ENCODE measurements at places on chromosomes 3 and 15.
A peak's percentile ranks its signal among the peaks of the same experiment; 100 is the strongest.

DNA sequence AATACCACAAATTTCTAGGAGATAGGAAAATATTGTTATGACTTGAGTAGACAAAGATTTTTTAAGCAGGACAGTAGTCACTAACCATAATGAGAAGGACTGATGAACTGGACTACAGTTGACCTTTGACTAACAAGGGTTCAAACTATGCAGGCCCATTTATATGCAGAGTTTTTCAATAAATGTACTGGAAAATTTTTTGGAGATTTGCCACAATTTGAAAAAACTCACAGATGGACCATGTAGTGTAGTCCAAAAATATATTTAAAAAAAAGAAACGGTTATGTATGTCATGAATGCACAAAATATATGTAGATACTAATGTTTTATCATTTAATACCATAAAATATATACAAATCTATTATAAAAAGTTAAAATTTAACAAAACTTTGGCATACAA lies 151.8 kb downstream of the LRRN1 start:
- no peak for DNase-seq

- DNase-seq = no peak
These were observed 42.2 kb upstream of the PLCL2 start for GRCh38 chr3:16842272-16843270.

DNA sequence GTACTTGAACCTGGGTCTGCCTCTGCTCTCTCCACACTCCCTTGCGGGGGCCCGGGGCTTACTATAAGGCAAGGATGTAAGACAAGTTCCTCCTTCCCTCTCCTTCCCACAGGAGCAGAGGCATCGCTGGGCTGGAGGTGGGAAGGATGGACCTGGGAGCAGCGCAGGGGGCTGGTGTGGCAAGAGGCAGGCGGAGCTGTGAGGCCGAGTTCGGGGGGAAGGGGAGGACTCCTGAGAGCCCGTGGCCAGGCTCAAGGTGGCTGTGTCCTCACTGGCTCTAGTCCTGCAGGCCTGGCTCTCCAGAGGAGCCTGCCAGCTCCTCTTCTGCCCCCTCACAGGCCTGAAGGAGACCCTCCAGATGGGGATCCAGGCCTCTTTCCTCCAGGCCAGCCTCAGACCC lies 1.0 kb upstream of the NR2E3 start:
- DNase-seq = no peak

DNA sequence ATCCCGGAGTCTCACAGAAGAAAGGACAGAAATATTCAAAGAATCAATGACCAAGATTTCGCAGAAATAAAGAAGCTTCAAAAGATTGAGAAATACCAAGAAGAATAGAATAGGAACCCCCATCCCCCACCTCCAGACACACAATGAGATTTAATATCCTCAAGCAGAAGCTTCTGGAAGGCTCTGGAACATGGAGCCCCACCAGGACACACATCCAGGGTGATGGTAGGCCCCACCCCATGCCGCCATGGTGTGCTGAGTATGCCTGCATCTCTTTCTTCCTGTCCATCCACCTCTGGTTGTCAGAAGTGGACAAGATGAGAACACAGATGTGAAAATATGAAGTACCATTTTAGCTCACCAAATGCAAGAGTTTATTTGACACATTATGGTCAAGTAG lies 19.3 kb downstream of the PRR23E start:
- no peak for DNase-seq

DNA sequence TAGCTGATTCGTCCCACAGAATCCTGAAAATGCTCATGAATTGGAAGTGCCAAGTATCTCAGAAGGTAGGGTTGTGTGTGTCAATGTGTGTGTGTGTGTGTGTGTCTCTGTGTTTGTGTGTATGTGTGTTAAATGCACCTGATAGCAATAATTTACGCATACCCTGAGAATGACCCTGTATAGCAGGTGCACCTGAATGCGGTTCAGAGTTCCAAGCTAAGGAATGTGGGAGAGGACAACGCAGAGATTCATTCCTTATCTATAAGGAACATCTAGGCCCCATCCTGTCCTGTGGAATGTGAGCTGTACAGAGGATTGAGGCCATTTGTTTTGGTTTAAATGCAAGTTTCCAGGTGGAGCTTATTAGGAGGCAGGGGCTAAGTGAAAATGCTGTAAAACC lies 49.1 kb upstream of the NEDD4 start:
- DNase-seq = no peak

- DNase-seq = no peak
These were observed 724 bp downstream of the RPSA start for GRCh38 chr3:39407259-39407629.

DNA sequence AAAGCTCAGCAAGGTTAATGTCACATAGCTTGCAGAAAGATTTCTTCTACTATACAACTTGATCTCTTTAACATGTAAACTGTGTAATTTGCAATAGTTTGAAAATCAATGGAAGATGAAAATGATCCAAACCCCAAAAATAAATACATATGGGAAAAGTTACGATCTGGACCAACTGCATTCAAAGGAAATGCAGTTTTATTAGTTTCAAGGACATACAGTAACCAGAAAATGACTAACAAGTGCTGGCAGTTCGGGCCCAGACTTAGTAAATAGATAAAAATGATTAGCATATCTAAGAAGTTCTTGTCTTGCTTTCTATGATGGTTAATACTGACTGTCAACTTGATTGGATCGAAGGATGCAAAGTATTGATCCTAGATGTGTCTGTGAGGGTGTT lies 37.3 kb upstream of the LEKR1 start:
- no peak for DNase-seq

DNA sequence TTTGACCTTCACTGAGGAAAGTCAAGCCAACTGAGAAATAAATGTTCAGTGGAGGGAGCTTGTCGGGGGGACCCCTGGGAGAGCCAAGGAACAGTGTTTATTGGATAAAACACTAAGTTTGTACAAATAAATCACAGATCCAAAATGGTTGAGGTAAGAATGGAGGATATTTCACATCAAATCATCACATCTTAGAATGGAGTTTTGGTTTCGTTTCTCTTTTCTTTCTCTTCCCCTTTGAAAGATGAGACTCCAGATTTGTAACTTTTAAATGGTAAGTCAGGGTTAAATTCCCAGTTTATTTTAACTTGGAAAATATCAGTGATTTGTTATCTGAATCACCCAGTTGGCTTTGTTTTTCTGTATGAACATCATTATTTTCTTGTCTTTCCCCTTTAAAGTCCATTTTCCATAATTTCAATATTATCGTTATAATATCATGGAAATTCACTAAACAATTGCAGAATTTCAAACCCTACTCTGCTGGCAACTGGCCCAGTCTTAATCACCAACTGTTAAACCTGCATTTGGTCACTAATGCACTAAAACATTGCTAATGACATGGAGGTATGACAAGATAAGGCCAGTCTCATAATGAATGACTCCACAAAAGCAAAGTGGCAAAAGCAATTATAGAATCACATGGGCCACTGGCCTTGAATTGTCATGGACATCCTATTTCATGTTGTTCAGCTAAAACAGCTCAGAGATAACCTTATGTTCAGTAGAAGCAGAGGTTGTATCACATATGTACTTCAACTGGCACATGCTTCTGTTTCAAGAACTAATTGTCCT lies 295.1 kb downstream of the SHOX2 start:
- DNase-seq = no peak

GRCh38 chr3:188802645-188803044 lies 369.1 kb upstream of the TPRG1 start:
- DNase-seq = no peak

DNA sequence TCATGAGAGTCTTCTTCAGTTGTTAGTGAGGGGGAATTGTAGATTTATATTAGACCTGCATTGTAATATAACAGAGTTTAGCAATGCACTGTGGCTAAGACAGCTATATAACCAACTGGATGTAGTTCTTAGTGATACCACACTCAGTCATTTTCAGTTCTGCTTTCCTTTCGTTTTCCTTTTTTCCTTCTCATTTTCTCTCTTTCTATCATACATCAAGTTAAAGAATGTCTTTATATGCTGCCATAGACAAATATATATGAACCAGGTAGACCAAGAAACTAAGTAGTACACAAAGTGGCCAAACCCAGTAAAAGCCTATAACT lies 43.7 kb upstream of the CD47 start:
- DNase-seq = no peak

DNA sequence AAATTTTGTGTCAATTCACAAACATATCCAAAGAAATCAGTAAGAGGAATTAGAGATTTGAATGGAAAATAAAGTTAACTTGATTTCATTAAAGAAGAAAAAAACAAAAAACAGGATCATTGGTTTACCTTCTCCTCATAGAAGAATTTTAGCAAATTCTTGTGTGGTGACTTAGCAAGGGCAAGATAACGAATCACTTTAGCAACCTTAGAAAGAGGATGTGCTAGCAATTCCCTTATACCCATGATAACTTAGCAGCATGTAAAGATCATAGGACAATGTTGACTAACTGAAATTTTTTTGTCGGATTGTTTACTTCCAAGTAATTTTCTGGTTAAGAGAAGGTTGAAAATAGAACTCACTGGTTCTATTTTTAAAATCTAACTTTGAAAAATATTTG lies 609.3 kb downstream of the GBE1 start:
- no peak for DNase-seq

- DNase-seq = no peak
These were observed 10.4 kb downstream of the THBS1 start for GRCh38 chr15:39591141-39591895.

- no peak for DNase-seq
These were observed 51.8 kb downstream of the FMN1 start for GRCh38 chr15:33142708-33143107.

DNA sequence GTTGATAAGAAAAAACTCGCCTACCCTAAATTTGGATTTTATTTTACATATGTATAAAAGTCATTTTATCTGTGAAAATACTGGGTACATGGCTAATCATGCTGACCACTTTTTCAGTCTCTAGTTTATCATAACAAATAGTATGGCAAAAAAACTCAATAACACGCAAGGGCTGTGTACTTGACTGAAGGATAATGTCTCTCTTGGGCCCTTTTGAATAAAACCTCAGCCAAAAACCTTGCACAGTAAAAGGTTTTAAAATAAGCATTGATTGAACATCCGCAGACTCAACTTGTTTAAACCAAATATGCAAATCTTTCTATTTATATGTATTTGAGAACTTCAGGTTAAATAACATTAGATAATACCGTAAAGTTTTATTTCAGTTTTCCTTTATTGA lies 285.3 kb downstream of the CADM2 start:
- DNase-seq = no peak

GRCh38 chr3:167507954-167508353 lies 34.1 kb upstream of the SERPINI2 start:
- DNase-seq = no peak

- no peak for DNase-seq
These were observed 37.9 kb downstream of the RPLP1 start for GRCh38 chr15:69490356-69491037.

DNA sequence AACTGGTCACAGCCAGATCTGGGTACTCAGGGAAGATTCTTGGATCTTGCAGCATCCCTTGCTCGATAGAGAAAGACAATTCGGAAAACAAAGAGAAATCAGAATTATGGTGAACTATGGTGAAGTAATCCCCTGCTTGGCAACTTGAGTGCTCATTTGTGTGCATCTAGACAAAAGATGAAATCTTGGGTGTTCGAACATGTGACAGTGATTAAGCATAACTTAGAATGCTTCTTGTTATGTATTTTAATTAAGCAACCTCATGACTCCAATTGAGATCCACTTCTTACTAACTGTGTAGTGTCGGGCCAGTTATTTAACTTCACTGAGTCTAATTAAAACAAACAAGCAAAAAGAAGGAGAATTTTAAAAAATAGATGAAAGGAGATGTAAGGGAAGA lies 56.5 kb downstream of the ZNF385D start:
- DNase-seq = no peak

GRCh38 chr15:94212291-94212690 lies 19.1 kb upstream of the MCTP2 start:
- DNase-seq = no peak

GRCh38 chr3:43949594-43949993 lies 258.9 kb downstream of the ABHD5 start:
- DNase-seq = no peak

DNA sequence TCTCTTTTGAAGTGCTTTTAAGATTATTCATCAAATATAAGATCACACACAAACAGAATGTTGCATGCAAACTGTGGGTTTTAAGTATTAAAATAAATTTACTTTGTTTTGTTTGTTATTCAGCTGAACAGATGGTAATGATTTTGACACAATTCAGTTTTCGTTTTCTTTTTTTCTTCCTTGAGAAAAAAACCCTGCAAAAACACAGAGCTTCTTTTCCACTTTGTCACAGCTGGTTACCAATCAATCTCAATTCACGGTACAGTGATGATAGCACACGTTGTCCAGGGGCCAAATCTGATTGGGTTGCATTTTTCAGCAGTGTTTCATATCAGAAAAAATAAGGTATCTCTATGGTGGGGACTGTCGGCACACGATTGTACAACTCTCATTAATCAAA lies 473.6 kb downstream of the ROBO2 start:
- no peak for DNase-seq

DNA sequence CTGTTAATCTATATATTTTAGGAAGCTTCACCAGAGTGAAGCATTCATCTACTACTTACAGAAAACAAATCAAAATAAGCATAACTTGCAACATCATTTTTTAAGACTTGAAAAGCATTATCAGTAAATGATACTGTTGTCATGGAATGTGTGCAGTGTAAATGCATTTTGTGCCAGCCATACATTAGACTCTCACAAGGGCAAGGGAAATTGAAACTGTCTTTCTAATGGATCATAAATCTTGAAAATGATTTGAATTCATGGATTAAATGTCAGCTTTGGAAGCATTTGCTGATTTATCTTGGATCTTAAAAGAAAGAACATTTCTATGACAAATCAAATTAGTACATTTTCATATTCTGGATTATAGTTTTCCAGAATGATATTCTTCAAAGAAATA lies 338.3 kb upstream of the SGO1 start:
- DNase-seq = no peak

- no peak for DNase-seq
These were observed 34.6 kb upstream of the CACNA2D3 start for GRCh38 chr3:54087581-54088410.

DNA sequence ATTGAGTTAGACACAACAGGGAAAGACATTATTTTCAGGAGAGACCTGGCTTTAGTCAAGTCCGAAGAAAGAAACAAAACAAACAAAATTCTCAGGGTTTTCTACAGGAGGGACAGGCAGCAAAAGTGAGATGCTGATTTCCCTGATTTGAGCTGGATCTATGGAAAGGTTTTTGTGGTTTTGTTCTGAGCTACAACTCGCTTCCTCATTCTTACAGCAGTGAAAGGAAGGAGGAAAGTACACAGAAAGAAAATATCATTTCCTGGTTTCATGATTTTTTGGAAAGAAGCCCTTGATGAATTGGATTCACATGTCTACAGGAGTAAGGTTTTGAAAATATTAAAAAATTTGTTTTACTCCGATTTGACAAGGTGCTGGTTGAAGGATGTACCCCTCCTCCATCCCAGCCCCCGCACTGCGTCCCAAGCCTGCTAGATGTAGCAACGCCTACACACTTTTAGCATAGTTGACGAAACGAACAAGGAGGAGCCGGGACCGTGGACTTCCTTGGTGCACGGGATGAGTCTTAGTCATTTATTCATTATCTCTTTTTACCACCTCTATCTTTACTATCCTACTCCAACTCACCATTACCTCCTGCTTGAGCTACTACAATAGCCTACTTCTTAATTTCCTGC lies 10.8 kb downstream of the PRICKLE2 start:
- peak; percentile 75 for DNase-seq

GRCh38 chr15:76343313-76343996 lies 6.9 kb downstream of the ISL2 start:
- no peak for DNase-seq

GRCh38 chr15:67550522-67550921 lies 8.0 kb downstream of the MAP2K5 start:
- no peak for DNase-seq

- no peak for DNase-seq
These were observed 476.9 kb downstream of the SQOR start for GRCh38 chr15:46111730-46112129.

GRCh38 chr3:107555359-107555758 lies 32.6 kb downstream of the BBX start:
- DNase-seq = no peak
